Glomerular endothelial cell (primary cell): ENCODE measurements at places on chromosomes 4 and X.

GRCh38 chr4:95754667-95755066 is 85.2 kb upstream of the PDHA2 start:
- no peak for DNase-seq

DNA sequence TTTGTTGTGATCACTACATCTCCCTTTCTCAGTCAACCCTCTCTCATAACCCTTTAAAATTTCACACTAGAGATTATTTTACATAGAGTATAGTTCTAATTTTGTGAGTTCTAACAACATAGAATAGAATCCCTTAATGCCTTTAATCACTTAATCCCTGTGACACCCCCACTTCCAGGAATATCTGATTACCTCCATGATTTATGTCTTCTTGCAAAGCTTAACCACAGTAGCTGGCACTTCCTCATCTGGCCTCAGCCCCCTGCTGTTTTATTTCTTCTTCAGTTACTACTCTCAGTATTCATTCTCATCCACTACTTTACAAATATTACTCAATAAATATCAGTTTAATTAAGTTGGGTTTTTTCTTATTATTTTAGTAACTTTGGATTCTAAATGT is 340.9 kb downstream of the CENPC start:
- DNase-seq: no peak

DNA sequence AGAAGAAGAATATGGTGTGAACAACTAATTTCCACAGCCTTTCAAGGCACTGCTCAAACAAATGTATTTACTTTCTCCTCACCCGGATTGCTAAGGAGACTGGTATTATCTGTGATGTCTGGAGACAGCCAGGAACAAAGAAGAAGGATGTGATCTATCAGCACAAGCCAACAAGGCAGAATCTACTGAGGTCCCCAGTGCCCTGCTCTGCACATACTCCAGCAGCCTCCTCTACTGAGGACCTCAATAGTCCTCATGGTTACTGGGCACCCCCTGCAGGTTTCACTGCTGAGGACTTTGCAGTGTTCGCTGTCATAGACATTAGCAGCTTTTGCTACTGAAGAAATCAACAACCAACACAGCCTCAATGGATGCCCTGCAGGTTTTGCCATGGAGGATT is 930.1 kb downstream of the ADGRL3 start:
- DNase-seq: no peak

DNA sequence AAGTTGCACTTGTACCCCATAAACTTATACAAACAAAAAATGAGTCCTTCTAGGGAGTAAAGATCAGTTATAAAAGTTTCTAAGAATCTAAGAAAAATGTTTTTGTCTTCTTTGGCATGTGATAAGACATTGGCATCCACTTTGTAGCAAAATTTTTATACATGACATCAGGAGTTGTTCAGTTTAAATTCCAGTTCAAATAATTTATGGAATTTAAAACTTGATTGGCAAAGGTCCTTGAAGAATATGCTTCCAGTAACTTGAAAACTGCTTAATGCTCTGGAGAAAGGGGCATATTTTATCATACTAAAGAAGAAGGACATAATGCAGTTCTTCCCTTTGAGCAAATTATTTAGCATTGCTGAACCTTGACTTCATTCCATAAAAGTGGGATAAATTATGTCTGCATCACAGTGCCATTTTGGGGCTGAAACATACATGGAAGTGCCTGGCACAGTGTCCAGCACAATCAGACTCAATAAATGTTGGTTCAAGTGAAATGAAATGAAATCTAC is 163.3 kb upstream of the IL15 start:
- no peak for DNase-seq

DNA sequence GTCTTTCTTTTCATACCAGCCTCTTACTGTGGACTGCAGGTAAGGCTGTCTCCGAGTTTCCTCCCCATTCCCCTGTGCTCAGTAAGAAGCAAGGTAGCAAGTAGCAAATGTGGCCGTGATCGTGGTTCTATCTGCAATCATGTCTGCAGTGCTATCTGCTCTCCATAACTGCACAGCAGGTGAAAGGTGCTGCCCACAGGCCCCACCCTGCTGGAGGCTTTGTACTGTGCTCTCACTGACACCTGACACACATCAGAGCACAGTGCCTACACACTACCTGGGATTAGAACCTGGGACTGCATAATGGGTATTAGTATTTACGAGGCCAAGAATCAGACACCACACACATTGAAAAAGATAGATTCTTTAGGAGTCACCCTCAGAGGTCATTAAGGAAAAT is 15.3 kb downstream of the PGRMC1 start:
- no peak for DNase-seq

GRCh38 chr4:41550308-41550707 is 12.4 kb downstream of the LIMCH1 start:
- DNase-seq: no peak

DNA sequence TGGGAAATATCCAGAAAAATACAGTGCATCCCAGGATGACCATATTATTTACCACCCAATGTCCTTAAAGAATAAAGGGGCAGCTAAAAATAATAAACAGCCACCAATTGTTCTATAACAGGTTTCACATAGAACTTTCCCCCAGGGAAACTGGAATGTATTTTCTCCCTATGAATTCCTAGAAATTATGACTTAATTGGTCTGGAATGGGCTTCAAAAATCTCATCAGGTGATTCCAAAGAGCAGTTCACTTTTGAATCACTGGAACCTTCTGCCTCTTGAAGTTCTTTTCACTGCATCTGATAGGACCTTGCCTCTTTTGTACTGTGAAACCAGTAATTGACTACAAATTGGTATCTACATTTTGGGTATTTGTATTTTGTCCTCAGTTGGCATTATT is 119.3 kb downstream of the ZNF330 start:
- no peak for DNase-seq

DNA sequence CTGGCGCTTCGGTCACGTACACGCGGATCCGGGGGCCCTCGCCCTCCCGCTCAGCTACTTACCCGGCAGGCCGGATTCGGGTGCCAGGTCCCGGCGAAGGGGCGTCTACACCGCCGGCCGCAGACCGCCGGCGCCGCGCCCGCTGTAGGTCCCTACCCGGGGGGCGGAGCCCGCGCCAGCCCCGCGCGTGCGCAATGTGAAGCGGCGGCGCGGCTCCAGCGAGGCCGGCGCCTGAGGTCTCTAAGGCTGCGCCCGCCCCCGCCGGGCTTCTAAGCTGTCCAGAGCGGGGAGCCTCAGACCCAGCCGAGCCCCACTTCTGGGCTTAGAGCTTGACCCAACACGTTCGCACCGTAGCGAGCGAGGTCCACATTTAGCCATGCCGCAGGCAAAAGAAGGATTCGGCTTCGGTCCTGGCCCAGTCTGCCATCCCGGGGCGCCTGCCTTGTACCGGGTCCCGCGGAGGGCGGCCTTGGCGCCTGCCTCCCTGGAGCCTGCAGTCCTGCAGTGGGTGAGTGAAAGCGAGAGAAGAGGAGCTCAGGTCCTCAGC is at the start of gene ZNF518B:
ZNF518B (minus strand) TSS at position 172 of the 547 bp plus-strand sequence. CDS start 11,098 bp downstream, outside the sequence.
- DNase-seq: no peak

DNA sequence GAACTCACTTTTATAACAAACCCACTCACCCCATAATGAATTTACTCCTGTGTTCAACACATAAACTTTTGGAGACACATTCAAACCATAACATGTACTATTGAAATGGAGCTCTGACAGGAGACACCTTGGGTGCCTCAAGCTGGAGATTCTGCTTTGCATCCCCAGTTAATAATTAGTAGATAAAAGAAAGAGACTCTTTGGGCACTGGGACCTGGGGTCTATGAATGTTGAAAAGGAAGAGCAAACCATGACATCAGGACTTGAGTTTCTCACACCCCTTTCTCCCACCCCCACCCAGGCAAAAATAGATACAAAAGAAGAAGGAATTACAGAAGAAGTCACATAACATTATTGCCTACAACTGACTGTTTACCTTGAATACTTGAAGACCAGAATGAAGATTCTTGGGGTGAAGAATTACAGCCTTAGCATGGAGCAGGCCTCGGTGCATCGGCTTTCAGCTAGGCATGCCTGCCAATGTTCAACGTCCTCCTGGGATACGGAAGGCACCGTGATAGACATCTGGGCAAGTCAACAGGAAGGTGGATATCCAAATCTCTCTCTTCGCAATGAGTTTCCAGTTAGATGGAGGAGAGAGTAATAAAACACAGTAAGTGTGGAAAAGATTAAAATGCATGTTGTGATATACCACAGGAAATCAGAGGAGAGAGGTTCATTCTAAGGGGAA is 316.0 kb downstream of the TRIML1 start:
- DNase-seq: no peak

DNA sequence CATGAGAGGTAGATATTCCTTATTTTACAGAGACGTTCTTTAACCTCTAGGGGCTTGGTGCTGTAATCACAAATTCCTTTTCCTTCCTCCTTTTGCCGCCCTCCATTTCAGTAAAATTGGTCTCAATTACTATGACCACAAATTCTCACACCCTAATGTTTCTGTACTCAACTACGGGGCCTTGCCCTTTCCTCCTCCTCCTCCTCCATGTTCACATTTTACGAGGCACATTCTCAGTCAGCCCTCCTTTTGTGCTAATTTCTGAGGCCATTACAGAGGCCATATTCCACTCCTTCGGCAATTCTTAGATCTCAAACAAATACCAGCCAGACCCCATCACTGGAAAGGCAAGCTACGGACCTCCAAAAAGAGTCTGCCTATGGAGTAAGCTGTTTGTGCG is 92.1 kb downstream of the SH3KBP1 start:
- DNase-seq: no peak

- no peak for DNase-seq
Observed at GRCh38 chr4:23720556-23720955, 169.3 kb downstream of the PPARGC1A start.

- DNase-seq: no peak
Observed at GRCh38 chrX:100864657-100865391, 9.3 kb downstream of the NOX1 start.

- DNase-seq: no peak
Observed at GRCh38 chr4:180099957-180100356, 2143.2 kb upstream of the TENM3 start.

DNA sequence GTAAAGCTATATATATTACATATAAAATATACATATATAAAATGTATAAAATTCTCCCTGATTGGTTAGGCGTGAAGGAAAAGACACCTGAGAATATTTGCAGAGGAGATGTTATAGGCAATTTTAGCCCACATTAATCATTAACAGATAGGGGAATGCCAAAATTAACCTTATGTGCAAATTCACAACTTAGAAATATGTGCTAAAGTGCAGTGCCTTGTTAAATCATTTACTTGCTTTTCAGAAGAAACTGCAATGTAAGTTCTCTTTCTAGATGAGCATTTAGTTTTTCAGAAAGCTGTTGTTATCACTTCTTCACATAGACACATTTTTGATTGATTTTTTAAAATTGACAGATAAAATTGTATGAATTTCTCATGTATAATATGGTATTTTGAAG is 5.6 kb downstream of the TASL start:
- DNase-seq: no peak

DNA sequence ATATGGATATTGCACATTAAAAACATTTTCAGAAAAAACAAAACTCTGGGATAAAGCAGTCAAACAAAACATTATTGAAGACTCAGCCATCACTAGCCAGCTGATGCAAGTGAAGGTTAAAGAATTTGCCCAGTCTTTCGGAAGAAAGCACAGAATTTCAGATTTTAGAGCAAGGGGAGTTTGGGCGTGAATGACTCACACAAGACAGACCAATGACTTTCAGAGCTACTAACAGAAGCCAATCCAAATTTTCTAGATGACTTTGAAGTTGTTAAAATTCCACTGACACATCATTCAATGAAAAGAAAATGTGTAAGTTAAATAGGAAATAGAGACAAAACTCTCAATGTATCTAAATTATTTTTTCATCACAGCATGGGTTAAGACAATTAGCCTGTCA is 4.0 kb downstream of the MRFAP1L1 start:
- DNase-seq: no peak

DNA sequence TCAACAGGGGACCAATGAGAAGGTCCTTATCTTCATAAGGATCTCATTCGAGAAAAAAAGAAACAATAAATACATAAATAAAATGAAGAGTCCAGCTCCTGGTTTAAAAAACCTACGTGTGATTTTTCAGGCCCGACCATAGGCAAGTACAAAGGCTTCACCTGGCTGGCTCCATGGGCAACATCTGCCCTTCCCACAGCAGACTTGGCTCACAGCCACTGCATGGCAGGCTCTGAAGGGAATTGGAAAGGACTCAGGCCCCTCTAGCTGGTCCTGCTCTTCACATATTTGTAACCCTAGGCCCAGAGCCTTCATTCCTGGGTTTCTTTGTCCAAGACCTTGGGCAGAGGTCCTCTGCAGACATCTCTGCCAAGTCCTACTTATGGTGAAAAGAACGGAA is 228.1 kb downstream of the QDPR start:
- DNase-seq: no peak

DNA sequence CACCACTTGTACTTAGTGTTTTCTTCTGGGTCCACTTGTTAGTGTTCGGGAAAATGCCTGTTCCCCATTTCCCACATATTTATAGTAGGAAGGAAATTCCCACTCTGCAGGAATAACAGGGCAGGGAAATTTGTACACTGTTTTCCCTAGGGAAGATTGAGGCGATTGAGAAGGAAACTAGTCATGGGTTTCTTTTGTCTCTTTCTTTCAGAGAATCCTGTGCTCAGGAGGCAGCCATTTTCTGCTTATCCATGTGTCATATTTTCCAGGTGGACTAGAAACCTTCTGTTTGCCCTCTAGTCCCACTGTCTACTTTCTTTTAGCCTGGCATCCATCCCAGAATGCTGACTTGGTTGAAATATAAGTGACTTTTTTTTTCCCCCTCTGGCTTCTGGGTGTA is 299.1 kb upstream of the ANKRD50 start:
- DNase-seq: no peak

DNA sequence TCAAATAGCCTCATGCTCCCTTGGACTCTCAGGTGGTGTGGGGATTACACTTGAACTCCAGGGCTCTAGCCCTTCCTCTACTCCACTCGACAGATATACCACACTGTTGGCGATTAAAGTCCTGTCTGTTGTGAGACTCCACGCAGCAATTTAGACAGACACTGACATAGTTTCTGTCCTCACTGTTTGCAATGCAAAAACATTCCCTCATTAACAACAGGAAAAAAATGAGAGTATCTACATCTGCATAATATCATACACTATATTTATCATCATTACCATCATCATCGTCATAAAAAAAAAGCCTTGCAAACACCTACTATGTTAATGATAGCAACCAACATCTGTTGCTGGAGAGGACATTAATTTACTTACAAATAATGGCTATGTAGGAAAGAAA is 132.4 kb downstream of the RASL11B start:
- DNase-seq: no peak
